OCI-LY7 (cell line): ENCODE measurements at places on chromosomes 12 and 14.

DNA sequence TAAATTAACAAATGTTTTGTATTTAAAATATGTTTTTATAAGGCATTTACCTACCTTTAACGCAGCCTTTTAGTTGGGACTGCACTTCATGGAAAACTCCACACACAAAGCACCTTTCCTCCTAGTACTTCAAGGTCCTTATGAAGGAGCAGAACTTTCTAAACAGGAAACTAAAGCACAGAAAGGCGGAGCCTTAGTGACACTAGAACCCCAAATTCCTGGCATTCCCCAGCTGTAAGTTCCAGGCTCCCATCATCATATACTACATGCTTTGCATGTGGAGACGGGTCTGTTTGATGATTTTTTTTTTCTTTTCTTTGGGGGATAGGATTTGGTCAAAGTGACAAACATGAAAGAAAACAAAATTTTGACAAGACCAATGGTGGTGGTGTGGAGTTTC, 39.5 kb downstream of the STXBP6 start:
- no peak for DNase-seq

GRCh38 chr14:69342928-69343525, 55.1 kb downstream of the ERH start:
- no peak for DNase-seq

DNA sequence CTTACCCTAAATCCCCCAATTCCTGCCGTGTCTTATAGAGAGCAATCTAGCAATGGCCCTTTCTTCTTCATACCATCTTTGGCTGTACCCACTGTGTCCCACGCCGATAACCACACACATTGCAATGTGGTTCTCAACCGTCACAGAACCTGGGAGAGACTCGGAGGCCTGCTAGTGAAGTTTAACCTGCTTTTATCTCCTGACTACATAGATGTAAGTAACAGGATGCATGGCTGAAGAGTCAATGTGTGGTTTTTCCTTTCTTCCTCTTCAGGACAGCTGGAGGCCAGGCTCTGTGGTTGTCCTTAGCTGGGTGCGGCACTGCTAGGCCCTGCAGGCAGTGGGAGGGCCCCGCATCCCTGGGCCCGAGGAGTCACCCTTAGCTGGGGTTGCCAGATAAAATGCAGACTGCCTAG, 51.3 kb downstream of the ZNF664 start:
- no peak for DNase-seq

- DNase-seq: peak; percentile 87
These were observed 20.0 kb downstream of the BORCS5 start for GRCh38 chr12:12376646-12377448.

DNA sequence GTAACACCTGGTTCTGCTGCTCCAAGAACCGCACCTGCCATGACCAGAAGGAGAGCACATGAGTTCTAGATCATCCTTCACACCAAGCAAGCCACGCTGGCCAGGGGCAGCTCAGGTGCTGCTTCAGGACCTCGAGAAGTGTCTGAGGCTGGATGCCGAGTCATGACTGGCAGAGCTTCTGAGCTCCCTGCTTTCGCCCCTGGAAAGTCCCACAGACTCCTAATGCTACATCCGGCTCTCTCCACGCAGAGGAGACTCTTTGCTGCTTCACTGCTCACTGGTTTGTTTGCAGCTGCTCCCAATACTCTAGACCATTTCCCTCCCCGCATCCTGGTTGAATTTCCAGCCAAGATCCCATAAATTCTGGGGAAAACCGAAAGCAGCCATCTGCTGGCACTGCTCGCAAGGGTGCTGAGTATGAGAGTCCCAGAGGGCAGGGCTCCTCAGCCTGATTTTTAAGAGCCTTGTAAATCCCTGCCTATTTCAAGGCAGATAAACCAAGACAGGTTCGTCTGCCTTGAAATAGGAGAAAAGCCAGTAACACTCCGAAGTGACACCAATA, 1.4 kb downstream of the KRT2 start:
- DNase-seq: no peak

- no peak for DNase-seq
These were observed 27.0 kb downstream of the ZCCHC8 start for GRCh38 chr12:122473543-122474323.

GRCh38 chr14:36363704-36364103, 43.3 kb upstream of the MBIP start:
- DNase-seq: no peak

DNA sequence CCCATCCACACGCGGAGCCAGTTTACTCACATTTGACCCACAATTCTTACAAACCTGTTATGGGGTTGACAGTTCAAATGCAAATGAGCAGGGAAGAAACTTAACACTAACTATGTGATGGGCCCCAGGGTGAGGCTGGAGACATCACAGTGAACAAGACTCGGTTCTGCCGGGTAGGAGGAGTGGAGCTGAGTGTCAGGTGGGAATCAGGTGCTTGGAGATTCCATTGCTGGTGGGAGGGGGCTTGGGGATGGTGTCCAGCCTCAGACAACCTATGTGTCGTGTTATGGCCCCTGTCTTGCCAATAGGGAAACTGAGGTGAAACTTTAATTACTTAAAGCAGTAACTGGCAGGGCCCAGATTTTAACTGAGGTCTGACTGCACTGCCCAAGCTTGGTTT, 41.9 kb downstream of the BEGAIN start:
- no peak for DNase-seq

DNA sequence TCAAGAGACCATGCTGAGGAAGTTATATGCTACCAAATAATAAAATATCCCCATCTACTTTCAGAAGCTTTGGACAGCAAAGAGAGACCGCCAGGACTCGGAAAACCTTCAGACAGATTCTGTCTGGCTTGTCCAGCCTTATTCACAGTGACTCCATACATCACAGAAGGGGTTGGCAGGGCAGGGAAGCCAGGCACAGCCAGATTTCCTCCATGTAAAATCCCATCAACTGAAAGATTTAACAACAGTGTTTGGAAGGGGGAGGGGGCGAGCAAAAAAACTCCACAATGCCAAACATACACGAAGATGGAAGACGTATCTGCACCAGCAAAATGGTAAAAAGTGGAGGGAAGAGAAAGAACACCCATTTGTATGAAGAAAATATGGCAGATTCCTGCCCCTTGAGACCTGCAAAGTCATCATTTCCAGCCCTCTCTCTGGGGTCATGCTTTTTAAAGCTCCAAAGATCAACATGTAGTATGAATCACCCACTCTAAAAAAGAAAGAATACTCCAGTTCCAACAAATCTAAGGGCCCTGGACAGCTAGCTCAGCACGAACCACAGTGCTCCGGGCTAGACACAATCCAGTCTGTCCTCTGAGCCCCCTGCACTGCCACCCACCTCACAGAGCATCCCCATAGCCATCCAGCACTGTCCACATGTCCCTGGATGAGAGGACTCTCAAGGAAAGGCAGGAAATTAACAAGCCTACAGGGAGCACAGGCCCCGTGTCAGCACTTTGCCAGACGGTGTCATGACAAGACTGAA, 116.4 kb downstream of the DICER1 start:
- DNase-seq: no peak

- DNase-seq: no peak
These were observed 1.1 kb upstream of the CLEC2D start for GRCh38 chr12:9668161-9669018.

- no peak for DNase-seq
These were observed 29.4 kb upstream of the BCL7A start for GRCh38 chr12:121992059-121992879.

DNA sequence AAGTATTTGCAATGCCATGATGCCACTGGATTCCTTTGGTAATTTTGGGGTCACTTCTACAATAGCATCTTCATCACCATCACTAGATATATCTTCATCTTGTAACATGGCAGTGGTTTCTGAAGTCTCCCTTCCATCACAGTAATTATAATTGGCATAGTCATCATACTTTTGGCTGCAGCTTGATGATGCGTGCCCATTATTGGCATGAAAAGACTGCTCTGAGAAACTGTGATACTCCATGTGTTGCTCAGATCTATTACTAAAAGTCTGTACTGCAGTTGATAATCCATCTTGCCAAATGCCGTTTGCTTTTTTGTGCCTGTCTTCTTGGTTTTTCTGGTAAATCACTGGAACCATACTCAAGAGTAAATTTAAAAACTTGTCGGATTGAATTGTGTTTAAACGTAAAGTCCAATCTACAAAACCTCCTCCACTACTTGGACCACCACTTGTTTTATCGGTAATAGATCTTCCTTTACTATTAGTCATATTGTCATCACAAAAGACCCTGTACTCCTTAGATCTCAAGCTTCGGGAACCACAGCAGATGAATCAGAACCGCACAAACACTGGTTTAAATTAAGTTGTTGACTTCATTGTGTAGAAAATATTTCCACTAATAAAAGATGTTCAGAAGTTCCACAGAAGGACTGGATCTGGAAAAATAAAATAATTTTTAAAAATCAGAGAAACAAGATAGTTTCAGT, 29.9 kb downstream of the SLC41A2 start:
- DNase-seq: no peak

DNA sequence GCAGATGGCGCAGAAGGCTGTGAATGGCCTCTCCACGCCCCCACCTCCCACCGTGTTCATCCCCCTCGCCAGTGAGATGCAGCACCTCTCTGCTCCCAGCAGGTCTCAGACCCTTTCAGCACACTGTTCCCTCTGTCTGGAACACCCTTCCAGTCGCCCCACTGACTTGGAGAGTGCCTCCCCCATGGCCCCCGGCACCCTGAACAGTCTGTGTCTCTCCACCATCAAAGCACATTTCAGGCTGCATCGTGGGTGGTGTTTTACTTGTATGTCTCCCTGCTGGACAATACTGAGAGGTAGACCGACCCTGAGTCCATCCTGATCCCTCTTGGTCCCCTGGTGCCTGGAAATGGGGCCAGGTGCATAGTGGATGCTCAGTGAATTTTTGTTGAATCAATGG, 34.9 kb downstream of the CACNA2D4 start:
- DNase-seq: no peak

- DNase-seq: no peak
These were observed 415.1 kb downstream of the TMEM121 start for GRCh38 chr14:105941226-105942166.

- peak; percentile 87 for DNase-seq
These were observed 37.6 kb downstream of the PACS2 start for GRCh38 chr14:105351920-105352851.

- no peak for DNase-seq
These were observed 151.4 kb upstream of the MDGA2 start for GRCh38 chr14:47826809-47827208.

GRCh38 chr14:81521356-81521755, 12.3 kb downstream of the SEL1L start:
- no peak for DNase-seq

DNA sequence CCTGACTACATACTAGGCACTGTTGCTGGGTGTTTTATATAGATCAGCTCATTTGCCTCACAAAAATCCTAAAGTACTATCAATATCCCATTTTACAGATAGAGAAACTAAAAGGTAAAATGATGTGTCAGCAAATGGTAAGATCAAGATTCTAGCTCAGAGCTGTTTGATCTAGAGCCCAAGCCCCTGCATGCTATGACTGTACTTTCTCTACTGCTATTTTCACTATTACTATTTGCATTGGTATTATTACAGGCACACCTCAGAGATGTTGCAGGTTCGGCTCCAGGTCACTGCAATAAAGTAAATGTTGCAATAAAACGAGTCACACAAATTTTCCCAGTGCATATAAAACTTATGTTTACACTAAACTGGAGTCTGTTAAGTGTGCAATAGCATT, 10.9 kb downstream of the ISCU start:
- DNase-seq: no peak

DNA sequence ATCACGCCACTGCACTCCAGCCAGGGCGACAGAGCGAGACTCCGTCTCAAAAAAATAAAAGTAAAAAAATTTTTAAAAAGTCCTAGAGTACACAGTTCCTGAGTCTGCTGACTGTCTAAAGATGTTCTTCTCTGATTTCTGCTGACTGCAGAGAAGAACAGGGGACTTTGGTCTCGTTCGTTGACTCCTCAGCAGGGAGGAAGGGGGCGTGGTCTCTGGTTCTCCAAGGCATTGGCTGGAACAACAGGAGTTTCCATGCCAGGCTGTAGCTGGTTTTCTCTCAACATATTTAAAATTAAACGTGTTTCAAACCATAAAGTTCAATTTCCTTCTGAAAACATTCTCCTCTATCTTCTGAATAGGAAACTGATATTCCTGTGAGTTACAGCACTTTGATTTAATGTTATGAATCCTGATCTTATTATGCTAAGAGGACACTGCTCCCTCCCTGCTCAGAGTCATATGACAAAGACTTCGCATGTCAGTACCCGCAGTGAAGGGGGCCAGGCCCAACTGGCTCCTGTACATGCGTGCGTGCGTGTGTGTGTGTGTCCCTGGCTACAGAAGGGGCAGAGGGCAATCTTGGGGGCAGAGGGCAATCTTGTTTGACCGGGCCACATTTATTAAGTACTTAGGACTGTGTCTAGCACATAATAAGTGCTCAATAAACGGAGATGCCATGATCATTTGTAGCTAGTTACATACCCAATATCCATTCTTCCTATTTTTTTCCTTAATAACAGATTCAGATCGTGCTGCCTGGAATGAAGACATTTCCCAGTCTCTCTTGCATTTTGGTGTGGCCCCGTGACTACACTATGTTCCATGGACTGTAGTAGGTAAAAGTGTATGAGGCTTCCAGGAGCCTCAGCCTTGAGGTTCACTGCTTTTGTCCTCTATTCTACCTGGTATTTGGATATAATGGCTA, 16.5 kb upstream of the HNF1A start:
- DNase-seq: no peak

- no peak for DNase-seq
These were observed 30.4 kb upstream of the RIMBP2 start for GRCh38 chr12:130746546-130746945.

DNA sequence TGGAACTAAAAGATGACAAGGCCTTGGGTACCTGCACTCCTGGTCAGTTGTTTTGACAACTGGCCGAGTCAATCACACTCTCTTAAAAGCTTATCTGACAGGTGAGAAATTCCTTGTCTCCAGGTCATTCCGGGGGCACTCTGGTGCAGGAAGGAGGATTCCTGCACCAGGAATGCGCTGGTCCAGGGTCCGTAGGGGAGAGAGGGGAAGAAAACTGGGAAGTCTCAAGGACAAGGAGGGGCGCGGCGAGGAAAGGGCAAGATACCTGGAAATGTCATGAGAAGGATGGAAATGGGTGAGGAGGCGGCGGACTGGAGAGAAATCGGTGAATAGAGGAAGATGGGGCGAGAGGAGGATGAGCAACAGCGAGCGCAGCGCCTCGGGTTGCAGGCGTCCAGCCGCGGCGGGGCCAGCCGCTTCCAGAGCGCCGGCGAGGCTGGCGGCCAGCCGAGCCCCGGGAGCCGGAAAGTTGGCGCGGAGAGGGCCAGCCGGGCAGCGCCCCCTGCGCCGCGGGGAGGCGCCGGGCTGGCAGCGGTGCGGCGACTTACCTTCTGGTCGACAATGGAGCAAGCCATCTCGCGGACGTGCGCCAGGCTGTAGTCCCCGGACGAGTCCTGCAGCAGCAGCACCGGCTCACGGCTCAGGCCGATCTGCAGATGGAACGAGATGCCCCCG, 809 bp downstream of the PRKD1 start:
- DNase-seq: no peak

DNA sequence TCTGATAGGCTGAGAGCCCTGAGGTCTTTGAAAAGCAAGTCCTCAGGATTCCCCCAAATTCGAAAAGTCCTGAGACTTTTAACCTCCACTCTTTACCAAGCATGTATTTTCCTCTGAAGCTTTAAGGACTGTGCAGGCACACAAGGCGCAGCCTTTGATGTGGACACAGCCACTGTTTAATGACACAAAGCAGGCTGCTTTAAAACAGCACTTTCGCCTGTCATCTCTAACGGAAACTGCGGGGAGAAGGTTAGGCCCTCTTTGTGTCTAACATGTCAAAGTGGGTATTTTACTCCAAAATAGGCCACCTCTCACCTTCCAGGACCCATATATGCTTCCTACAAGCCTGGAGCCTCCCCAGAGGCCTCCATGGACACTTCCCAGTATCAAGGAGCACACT, 159.2 kb downstream of the GCH1 start:
- DNase-seq: no peak
